ENCODE measurements at places on chromosomes 7 and 10.
A peak's percentile ranks its signal among the peaks of the same experiment; 100 is the strongest.

DNA sequence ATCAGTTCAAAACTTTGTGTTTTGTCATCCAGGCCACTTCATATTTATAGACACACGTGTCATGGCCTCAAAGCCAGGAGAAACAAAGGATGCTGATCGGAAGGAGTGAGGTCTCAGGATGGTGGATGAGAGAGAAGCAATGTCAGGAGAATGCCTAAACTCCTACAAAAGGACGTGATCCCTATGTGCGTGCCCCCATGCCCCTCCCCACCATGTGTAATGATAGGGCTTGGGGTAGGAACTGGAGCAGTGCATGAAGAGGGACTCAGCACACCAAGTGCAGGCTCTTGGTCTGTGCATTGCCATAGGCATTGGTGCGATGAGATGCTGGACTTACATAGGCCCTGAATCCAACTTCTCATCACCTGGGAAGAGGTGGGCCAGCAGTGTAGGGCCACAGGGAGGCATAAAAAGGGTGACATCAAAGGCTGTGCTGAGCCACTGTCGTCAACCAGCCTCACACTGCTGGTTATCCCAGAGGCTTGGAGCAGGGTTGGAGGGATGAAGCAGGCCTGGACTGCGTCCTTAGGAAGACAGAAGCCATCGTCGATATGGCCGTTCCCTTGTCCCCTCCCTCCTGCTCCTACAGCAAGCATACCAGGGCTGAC is 46.9 kb upstream of the GDF10 start:
- DNase-seq, result no peak

DNA sequence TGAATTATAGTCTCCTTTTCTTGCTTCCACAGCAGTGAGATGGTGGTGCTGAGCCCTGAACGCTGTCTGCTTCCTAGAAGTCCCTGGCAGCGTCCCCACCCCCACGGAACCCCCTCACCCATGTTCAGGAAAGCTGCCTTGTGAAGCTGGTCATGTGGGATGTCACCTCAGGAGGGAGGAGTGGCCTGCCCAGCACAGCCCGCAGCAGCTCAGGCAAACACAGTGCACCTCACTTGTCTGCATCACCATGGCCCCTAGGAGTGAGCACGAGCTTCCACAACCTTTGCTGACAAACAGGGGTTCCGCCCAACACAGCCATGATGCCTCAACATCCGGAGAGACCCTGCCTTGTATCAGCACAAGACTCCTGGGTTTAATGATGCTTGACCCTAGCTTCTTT is 508.9 kb downstream of the RPS24 start:
- no peak for DNase-seq

- DNase-seq, result no peak
Measured at GRCh38 chr7:40047661-40048060, 86.8 kb downstream of the MPLKIP start.

DNA sequence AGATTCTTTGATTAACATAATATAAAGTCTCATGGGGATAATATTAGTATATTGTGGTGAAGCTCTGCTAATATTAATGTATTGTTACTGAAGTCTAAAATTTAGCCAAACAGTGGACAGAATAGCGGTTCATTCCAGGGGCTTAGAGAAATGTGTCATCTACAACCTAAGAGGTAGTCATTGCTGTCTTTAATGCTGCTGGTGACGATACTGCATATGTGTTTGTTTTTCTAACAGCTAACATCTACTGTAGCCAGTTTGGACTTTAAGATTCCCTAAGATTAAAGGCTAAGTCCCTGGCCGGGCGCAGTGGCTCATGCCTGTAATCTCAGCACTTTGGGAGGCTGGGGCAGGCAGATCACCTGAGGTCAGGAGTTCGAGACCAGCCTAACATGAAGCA is 102.0 kb upstream of the SAMD8 start:
- DNase-seq, result no peak

GRCh38 chr10:43128958-43129706 is 9.1 kb upstream of the CSGALNACT2 start:
- no peak for DNase-seq

- DNase-seq, result no peak
Measured at GRCh38 chr10:58435297-58435985, 50.2 kb downstream of the TFAM start.

GRCh38 chr10:62335326-62335725 is 38.8 kb upstream of the ZNF365 start:
- no peak for DNase-seq

GRCh38 chr7:36406156-36406555 is 16.5 kb downstream of the ANLN start:
- DNase-seq, result no peak

DNA sequence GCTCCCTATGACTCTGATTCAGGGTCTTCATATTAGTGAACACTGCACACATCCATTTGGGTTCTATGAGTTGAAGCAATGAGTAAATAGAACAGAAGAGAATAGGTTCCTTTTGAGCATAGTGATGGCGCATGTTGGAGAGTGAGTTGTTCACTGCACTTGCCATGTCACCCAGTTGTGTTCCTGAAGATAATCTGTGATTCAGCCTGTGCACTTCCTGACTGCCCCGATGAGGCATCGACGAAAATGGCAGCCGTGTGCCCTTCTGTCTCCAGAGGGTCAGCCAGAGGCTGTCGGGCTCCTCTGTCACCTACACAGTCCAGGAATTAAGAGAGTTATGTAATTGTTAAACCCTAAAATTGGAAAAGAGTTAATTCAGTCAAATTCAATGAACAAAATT is 94.7 kb downstream of the GALNT11 start:
- no peak for DNase-seq

DNA sequence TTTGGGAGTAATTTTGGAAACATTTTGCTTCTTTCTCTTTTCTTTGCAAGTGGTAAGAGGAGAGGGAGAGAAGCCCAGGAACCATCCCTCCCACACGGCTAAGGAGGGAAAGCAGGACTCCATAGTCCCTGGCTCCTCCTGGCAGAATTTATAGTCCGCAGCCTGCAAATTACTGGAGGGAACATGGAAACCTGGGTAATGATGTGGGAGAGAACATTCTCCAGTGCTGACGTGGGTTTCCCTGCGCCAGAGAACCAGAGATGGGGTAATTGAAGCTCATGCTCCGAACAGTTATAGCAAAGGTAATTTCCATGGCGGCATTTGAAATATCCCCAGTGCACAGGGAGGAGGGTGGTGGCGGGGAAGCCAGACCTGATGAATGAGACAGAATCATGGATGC is 320.4 kb downstream of the RPS24 start:
- DNase-seq, result no peak

- no peak for DNase-seq
Measured at GRCh38 chr7:29375641-29376562, 181.3 kb downstream of the CHN2 start.

GRCh38 chr10:101495324-101495925 is 92.6 kb downstream of the POLL start:
- no peak for DNase-seq

DNA sequence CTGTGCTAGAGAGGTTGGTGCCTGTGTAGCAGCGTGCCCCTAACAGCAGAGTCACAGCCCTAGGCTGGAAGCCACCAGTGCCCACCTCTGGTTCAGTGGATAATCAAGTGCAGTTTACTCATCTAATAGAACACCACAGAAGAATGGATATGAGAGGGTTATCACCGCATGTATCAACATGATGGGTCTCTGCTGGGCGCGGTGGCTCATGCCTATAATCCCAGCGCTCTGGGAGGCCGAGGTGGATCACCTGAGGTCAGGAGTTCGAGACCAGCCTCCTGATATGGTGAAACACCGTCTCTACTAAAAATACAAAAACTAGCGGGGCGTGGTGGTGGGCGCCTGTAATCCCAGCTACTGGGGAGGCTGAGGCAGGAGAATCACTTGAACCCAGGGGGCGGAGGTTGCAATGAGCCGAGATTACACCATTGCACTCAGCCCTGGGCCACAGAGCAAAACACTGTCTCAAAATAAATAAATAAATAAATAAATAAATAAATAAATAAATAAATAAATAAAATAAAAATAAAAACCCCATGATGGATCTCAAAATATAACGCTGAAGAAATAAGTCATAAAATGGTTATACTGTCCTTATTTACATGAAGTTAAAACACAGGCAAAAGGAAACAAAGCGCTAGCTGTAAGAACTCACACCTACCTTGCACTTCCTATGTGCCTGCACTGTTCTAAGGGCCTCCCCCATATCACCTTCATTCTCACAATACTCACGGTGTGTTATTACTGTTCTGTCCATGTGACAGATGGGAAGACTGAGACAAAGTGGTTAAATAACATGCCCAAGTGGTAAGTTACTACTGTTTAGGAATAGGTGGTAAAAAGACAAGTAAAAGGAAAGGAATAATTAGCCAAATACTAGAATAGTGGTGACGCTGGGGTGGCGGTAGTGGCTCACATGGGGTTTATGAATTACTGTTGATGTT is 70.9 kb downstream of the AMZ1 start:
- no peak for DNase-seq

DNA sequence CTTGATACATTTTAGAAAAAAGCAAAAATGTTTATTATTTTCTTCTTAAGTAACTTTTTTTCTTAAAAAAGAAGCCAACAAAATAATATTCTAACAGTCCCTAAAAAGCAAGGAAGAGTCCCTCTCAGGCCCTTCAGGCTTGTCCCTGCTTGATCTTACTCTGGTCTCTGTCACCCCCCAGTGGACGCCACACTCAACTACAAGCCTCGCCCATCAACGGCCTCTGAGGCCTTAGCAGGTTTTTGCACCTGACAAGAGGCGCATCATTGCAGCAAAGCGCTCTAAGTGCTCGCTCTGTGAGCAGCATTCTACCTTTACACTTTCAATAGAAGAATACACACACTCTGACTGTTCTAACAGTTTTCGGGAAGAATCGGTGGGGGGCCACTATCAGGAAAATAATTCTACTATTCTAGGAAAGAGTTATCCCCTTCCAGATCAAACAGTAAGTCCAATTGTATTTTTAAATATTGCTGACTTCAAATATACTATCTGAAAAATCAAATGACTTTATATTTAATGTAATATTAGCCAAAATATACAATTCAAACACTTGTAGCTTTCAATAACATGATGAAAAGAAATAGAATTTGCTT is 139.2 kb downstream of the USP6NL start:
- peak; percentile 60 for DNase-seq

DNA sequence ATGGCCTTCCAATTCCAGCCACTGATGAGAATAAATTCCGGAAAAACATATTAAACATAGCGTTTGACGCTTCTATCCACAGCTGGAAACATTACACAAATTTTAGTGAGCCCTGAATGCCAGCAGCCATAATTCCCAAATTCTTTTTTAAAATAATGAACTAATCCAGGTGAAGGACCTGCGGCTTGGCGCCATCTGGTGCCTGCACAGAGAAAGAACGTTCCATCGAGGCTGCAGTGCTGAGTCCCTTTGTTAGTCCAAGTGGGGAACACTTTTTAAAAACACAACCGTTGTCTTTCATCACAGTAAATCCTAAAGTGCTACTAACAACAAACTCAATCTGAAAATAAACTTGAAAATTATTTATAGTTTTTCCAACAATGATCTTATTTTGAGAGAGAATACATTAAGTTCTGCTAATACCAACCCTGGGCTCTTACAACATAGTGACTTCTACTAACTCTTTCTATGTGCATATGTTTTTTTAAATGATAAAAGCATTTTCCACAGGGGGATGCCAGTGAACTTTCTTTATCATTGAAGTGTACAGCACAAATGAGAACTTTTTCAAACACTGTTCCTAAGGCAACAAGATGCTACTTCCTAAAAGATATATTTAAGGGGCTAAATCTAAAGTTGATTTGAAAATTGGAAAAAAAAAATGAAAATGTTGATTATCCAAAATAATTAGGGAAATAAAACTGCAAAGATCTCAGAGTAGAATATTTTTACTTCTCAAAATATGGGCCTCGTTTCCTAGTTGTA is 166.9 kb upstream of the RNF32 start:
- no peak for DNase-seq

Data from NCI-H2107 (cell line).